ENCODE measurements at places on chromosomes 2 and 18.

DNA sequence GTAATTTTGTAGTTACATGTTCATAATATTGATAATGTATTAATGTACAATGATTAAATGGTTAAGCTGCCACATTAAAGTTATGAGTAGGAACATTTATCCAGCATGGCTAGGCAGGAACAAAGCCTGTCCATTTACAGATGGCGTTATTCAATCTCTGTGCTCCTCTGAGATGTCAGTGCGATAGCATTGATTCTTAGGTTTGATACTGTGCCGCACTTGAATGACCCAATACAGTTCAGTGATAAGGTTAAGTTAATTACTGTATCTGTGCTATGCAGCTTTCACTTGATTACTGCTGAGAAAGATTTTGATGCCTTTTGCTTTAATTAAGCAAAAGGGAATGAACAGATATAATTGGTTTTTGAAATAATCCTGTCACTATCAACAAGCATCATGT, 111.8 kb downstream of the ZNF407 start:
- no peak for DNase-seq

GRCh38 chr2:1632510-1632909, 111.8 kb downstream of the PXDN start:
- no peak for DNase-seq

- DNase-seq, result no peak
These were observed 6.3 kb downstream of the IL1RL2 start for GRCh38 chr2:102193074-102193473.

DNA sequence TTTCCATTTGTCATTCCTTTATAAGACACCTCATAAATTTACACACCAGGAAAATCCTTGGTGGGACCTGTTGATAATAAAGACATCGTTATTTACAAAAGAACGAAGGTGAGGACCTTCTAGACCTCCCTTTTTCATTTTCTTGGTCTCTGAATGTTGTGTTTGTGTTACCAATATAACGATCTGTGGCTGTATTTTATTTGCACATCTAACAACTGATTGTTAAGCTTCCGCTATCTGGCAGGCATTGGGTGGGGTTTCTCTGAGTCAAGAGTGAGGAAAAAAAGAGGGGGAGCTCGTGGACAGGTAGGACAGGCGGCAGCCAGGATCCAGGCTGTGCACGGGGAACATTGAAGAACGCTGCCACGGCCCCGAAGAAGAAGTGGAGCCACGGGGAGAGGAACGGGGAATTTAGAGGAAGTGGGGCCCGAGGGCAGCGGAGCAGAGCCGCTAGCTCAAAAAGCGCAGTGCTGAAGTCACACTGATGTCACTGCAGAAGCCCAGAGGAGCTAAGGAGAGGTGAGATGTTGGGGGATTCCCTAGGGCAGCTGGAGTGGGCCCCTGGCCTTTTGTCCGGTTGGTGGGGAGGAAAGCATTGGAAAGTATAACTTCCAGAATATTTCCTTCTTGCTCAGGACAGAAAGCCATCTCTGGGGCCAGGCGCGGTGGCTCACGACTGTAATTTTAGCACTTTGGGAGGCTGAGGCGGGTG, 20.9 kb upstream of the DNMT3A start:
- DNase-seq, result peak; percentile 71

GRCh38 chr18:5879479-5879882, 15.8 kb downstream of the TMEM200C start:
- no peak for DNase-seq

DNA sequence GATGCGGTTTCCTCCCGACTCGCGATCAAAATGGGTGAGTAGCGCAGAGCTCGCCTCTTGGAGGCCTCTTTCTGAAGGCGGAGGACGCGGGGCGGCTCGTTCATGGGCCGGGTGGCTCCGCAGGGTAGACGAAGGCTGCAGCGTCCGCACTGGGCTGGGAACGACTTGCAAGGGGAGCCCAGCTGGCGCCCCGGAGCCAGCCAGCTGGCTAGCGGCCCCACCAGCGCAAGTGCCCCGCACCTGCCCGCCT, 328 bp upstream of the PASK start:
- DNase-seq, result no peak

DNA sequence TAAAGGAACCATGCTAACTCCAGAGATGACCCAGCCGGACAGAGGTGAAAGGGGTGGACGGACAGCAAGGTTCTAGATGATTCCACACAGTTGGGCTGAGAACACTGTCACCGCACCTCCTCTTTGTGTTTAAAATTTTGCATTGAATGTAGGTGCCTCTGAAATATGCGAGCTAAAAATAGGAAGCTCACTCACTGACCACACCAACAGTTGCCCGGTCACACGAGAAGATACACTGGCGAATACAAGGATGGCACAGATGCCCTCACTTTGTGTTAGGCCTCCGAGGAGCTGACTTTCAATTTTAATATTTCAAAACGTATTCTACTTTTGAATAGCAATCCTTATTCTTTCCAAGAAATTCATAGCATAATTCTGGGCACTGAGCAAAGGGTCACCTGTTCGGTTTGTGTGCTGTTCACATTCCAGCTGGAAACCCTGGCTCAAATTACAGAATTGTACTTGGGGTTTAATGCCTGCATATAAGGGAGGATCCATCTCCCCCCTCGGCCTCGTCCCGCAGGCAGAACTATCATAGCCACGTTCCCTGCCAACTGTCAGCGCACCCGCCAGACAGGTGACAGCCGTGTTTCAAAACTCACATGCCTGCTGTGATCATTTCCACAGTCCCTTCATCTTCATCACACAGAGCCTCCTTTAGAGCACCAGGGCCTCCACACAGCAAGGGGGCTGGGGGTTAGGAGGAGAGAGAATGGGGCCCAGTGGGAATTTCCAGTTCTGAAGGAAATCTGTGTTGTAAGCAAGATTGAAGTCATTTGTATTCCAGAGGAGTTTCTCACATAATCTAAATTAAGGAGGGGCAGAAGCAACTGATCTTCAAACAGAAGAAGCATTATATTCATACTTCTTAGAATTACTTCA, 48.2 kb downstream of the ADI1 start:
- no peak for DNase-seq

DNA sequence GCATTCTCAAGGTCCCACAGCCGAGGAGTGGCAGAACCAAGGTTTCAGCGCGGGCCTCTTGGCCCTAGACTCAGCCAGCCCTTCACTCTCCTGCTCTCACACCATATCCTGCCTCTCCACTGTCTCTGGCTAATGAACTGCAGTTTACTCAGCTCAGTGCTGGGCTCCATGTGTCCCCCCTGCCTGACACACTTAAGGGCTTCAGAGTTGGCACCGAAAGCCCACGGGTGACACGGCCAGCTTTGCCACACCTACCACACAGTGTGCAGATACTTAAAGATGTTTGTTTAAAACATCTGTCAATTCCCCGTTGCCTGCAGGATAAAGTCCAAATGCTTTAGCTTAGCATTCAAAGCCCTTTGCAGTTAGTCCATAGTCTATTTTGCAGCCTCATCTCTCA, 241.2 kb downstream of the SEPTIN10 start:
- DNase-seq, result no peak

GRCh38 chr2:235606004-235606715, 112.3 kb downstream of the AGAP1 start:
- DNase-seq, result no peak

DNA sequence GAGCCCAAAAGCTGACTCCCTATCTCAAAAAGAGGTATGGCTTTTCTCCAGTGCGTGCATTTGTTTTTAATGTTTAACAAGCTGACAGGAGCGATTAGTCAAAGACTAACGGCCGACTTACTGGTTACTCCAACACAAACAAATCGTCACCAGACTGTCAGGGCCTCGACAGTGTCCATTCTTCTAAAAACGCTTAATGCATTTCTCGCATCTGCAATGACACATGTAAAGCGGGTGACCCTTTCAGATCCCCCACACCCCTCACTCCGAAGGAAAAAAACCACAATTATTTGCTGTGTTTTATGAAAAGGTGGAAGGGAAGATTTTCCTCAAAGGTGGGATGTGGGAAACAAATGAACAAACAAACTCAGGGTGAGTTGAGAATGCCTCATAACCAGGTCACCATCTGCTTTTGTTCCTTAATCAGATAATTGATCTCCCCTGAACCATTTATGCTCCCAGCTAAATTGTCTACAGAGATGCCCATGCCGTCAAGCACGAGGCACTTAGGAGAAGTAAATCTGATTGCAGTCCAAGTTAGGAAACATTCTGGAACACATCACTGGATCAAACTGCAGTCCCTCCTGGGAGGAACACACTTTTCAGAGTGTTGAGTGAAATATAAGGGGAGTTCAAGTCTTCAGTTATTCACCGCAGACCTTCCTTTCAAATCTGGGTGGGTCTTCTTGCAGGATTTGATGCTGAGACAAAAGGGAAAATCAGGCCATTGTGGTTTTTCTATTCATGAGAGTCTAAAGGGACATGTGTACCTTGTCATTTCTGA, 340.8 kb downstream of the CMPK2 start:
- no peak for DNase-seq

DNA sequence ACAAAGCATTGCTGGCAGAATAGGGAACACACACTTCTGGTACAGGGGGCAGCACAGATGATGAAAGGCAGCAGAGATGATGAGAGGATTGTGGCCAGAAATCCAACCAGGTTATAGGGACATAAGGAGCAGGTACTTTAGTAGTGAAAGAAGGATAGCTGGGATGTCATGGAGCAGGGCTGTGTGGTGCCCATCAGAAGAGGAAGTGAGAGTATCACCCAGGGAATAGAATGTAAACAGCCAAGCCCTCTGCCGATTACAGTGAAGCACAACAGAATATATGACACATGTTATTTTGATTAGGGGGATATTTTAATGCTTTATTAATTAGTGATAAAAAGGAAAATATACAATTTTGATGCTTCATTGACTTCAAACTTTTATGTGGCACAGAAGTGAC, 883.4 kb upstream of the CDH2 start:
- DNase-seq, result no peak

DNA sequence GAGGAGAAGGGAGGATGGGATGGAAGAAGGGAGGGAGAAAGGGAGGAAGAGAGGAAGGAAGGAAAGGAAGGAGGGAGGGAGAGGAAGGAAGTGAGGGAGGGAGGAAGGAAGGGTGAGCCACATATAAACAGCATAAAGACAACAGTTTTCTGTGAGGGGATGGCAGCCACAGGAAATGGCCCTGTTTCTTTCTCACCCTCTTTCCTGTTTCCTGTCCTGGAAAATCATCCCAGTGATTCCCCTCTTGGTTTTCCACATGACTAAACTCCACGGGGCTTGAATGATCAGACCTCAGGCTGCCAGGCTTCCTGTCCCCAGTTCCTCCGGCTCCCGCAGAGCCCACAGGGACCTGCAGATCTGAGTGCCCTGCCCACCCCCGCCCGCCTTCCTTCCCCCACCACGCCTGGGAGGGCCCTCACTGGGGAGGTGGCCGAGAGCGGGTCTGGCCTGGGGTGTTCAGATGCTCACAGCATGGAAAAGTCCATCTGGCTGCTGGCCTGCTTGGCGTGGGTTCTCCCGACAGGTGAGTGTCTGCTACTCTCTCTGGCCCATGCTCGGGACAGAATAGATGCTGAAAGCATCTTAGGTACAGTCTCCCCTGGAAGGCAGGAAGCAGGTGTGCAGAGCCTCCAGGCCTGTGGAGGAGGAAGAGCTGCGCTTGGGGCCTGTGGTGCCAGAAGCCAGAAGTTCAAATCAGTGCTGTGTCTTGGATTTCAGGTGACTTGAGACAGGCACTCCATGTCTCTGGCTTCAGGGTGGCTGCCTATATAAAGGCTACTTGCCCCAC, at the start of gene SIGLEC15:
SIGLEC15 (plus strand) TSS at position 418 of the 787 bp plus-strand sequence; CDS start at position 472, 54 bp downstream.
- DNase-seq, result no peak

- DNase-seq, result peak; percentile 86
These were observed 533.1 kb downstream of the RNF144A start for GRCh38 chr2:7450188-7450832.

DNA sequence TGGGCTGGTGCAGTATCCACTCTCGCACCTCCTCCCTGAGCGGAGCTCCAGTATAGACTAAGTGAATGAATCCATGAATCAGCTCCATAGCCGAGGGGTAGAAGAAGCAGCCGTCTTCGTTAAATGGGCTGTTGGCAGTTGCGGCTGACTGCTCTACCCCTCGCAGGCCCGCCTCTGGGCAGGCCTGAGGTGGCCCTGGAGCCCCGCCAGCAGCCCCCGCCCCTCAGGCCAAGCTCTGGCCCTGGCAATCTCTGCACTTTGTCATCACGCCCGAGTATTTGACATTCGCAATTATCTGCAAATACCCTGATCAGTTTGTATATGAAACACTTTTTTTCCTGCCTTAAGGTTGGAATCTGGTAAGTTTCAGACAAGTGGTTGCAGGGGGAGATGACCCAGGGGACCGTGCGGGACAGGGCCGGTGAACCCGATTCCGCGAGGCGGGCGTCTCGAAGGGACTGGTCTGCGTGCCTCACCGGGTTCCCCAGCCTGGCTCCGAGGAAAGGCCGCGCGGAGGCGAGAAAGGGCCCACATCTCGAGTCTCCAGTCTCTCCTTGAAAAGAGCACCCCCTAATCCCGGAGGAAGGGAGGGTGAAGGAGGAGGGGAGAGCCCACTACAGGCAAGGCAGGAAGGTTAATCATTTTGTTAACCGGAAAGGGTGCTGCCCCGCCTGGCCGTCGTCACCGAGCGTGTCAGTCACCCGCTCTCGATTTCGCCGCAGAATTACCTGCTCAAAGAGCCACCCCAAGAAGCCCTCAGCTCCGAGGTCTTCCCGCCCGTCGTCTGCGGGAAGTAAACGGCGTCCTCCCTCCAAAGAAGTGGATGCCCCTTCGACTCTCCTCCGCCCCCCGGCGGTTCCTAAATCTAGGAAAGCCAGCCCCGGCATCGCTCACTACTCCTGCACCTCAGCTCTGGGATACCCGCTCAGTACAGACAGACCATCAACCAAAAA, 11.1 kb upstream of the SATB2 start:
- no peak for DNase-seq

DNA sequence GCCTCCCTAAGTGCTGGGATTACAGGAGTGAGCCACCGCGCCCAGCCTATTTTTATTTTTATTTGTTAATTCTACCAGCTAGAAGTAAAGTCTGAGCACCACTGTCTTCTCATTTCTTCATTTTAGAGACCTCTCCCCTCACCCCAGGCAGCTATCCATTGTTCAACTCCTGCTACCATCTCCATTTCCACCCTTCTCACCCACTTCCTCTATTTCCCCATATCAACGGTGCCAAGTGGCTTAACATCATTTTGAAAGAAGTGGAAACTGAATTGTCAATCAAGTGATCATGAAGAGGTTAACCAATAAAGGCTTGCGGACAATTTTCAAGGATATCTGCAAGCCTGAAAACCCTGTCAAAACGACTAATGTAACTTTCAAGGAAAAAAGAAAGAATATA, 323.1 kb downstream of the NBAS start:
- no peak for DNase-seq

GRCh38 chr2:120699292-120699691, 36.4 kb upstream of the GLI2 start:
- DNase-seq, result no peak

GRCh38 chr2:45494275-45494977, 116.6 kb downstream of the SRBD1 start:
- DNase-seq, result no peak

DNA sequence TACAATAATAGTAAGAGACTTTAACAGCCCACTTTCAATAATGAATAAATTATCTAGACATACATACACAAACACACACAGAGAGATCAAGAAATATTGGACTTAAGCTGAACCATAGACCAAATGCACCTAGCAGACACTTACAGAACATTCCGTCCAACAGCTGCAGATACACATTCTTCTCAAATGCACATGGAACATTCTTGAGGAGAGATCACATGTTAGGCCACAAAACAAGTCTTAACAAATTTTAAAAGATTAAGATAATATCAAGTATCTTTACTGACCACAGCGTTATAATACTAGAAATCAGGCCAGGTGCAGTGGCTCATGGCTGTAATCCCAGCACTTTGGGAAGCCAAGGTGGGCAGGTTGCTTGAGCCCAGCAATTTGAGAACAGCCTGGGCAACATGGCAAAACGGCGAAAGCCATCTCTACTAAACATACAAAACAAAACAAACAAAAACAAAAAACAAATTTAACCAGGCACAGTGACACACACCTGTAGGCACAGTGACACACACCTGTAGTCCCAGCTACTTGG, 7.4 kb downstream of the CERKL start:
- DNase-seq, result no peak

Data from activated T-cell treated with anti-CD3 and anti-CD28 coated beads, Interleukin-2, amount 50 U/mL, for 72 hours (primary cell).